ENCODE measurements at places on chromosomes 2 and 18.
A peak's percentile ranks its signal among the peaks of the same experiment; 100 is the strongest.

- DNase-seq = no peak
Observed at GRCh38 chr2:145740302-145740701, 1220.4 kb upstream of the ZEB2 start.

DNA sequence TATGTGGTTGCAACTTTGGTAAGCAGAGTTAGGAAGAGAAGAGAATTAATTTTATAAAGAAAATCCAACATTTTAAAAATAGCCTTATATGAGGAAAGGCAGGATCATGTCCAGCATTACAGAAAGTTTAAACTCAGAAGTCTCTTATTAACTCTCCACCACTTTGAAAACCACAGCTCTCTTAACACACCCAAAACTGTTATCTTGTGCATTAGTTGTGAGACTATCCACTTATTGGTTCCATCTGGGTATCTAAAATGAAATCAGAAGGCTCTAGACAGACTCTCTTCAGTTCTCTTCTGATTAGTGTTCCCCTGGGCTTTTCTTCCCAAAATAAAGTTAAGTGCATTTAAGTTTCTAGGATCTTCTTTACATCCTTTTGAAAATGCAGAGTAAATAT is 251.5 kb downstream of the TXNL1 start:
- no peak for DNase-seq

GRCh38 chr2:29398384-29399237 is 283.4 kb downstream of the CLIP4 start:
- DNase-seq = no peak

DNA sequence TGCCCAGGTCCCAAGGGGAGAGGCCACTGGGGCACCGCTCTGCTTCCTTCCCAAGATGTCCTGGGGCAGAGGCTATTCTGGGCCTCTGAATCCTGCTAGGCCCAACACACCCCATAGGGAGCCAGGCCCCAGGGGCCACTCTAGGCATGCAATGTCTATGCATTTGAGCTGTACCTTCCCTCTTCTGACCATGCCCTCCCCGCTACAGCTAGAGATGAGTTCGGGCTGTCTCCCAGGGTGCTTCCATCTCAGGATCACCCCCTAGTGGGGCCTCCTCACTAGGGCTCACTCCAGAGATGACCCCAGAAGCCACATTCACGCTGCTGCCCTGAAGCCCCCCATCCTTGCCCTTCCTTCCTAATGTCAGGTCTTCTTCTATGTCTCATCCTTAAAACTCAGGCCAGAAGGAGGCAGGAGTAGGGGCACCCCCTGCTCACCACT is 54.4 kb downstream of the TNS1 start:
- no peak for DNase-seq

DNA sequence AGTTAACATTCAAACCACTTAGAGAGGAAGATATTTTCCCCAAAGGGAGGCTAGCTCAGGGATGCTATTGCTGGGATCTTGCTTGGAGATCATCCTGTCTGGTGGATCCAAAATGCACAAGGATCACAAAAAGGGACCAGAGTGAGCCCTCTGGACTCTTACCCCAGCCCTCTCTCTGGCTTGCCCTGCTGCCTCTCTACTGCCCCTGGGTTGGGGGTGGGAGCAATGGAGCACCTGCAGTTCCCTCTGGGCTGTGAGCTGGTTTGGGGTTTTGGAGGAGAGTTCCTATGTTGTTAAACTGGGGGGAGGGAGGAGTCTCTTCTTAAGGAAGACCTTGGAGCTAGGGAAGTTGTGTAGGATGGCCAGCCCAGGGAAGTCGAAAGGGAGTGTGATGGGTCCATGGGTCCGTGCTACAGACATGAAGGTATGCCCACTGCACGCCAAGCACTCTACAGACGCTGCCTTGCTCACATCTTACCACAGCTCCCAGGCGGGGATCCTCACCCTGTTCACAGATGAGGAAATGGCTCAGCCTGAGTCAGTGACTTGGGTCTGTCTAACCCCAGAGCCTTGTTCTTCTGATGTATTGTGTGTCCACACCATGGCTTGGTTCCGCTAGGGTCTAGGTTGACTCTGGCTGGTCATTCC is 3.8 kb downstream of the LBH start:
- DNase-seq = peak; percentile 51

DNA sequence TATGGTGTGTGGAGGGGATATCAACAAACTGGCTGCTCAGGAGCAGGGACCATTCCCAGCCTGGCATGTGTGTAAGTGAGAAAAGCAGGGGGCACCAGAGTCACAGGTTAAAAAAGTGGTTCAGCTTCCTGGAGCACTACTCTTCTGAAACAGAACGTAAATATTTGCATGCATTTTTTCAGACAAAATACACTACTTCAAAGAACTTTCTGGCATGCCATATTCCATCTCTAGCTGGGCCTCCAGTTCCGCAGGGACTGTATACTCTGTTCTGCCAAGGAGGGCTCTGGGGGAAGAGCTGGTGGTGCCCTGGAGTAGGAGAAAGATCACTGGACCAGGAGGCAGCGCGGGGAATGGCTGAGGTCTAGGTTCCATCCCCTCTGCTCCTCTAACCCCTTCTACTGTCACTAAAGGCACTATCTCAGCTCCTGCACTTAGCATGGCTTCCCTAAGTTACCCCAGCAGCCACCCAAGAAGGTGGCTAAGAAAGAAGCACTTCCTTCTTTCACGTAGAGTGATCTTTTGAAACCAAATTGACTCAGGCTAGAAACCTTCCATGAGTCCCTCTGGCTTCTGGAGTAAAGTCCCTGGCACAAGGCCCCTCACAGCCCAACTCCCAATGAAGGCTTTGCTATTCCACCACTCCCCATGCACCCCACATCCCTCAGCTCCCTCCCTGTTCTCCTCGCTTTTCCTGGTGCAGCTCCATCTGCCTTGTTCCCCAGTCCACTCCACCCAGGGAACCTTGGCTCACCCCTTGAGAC is 57.6 kb upstream of the CABLES1 start:
- DNase-seq = no peak

GRCh38 chr2:98569197-98569793 is 39.0 kb downstream of the COA5 start:
- peak; percentile 48 for DNase-seq

GRCh38 chr2:201414099-201415023 is 36.9 kb downstream of the TRAK2 start:
- no peak for DNase-seq
